MCF 10A (cell line): ENCODE measurements at places on chromosomes 2 and 18.

GRCh38 chr2:188122985-188123384 lies 168.7 kb upstream of the GULP1 start:
- no peak overlapping the region for H3K27ac ChIP-seq
- H3K27me3 ChIP-seq: no peaks in the 10 kb centered on the region
- no peaks in the 10 kb centered on the region for H3K4me1 ChIP-seq
- H3K4me3 ChIP-seq: peak overlapping the region; percentile 64
- no peaks in the 10 kb centered on the region for H3K36me3 ChIP-seq

DNA sequence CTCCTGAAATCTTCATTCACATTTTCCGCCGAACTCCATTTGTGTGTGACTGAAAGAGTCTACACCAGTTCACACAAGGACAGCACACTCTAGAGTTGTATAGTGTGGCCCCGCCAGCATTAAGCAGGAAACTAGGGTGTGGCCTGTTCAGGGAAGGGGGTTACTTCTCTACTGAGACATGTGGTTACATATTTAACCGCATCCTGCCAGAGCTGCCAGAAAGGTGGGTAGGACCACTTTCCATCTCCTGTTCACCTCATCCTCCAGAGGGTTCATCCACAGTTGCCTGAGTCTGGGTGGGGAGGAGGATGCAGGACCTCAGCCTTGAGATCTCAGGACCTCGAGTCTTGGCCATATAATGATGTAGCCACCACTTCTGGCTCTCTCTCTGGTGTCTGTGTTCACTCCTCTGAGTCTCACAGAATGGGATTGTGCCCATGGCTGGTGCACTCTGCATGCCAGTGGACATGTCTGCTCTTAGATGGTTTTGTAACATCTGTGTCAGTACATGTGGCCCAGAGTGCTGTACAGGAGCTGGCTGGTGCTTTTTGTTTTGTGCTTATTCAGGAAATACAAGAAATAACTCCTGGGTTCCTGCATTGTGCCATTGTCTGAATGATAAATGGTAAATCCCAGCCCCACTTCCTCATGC lies 7.7 kb upstream of the SP140L start:
- H3K27ac ChIP-seq: no peak overlapping the region
- no peaks in the 10 kb centered on the region for H3K4me1 ChIP-seq
- DNase-seq: no peak
- no peaks in the 10 kb centered on the region for H3K36me3 ChIP-seq
- H3K4me3 ChIP-seq: no peak overlapping the region

DNA sequence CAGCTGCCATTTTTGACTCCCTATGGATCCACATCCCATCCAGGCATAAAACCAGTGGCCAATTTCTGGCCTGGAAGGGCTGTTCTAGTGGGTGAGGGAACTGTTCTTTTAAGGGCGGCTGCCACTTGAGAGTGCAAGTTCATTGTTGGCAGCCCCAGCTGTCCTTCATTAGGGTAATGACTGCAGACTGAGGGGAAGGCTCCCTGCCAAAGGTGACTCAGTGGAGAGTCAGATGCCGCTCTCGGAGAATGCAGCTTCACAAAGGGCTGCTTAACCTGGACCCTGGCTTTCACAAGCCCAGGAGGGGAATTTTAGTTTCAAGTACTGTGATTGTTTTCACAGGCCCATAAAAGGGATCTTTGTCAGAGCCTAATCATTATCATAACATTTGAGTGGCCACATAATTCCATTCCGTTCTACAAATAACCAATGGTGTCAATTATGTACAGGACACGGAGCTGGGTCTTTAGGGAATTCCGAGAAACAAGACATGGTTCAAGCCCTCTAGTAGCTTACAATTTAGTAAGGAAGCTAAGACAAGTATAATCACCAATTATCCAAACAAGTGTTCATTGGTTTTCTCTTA lies 235.7 kb downstream of the CDCA7 start:
- DNase-seq: peak; percentile 98
- H3K27ac ChIP-seq: peak overlapping the region; percentile 70
- H3K36me3 ChIP-seq: peaks cover 6% of the 10 kb centered on the region
- H3K4me3 ChIP-seq: peak overlapping the region; percentile 41
- peaks cover 28% of the 10 kb centered on the region for H3K4me1 ChIP-seq
- no peaks in the 10 kb centered on the region for H3K27me3 ChIP-seq

- no peak for DNase-seq
- H3K27me3 ChIP-seq: no peaks in the 10 kb centered on the region
- peaks cover 24% of the 10 kb centered on the region for H3K4me1 ChIP-seq
- H3K4me3 ChIP-seq: no peak overlapping the region
Observed at GRCh38 chr2:203446780-203447179, 88.3 kb downstream of the RAPH1 start.

DNA sequence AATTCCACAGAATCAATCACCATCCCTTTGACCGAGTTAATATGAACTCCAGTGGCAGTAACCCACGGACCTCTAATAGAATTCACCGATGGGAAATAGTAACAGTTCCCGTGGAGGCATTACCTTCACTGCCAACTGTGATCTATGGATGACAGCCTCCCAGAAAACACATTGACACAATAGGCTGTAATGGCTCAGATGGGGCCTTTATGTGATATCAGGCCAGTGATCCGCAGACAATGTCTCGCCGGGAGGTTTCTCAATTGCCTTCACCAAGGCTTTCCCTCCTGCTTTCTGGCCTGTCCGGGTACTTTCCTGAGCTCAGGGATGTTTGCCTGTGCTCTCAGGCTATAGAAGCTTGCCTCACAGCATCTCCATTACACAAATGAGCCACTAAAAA lies 34.4 kb upstream of the KLF7 start:
- H3K4me1 ChIP-seq: no peaks in the 10 kb centered on the region
- no peaks in the 10 kb centered on the region for H3K27me3 ChIP-seq
- H3K4me3 ChIP-seq: no peak overlapping the region
- no peak for DNase-seq

GRCh38 chr18:46338205-46338604 lies 234.0 kb downstream of the HAUS1 start:
- no peak overlapping the region for H3K4me3 ChIP-seq
- H3K36me3 ChIP-seq: peaks cover 13% of the 10 kb centered on the region
- H3K27me3 ChIP-seq: no peaks in the 10 kb centered on the region
- no peak for DNase-seq

- H3K36me3 ChIP-seq: no peaks in the 10 kb centered on the region
- peaks cover 12% of the 10 kb centered on the region for H3K27me3 ChIP-seq
- H3K4me3 ChIP-seq: no peak overlapping the region
- no peak overlapping the region for H3K27ac ChIP-seq
- no peak for DNase-seq
Observed at GRCh38 chr2:54360055-54360792, 95.9 kb upstream of the SPTBN1 start.
